GM19239 (cell line): ENCODE measurements at places on chromosomes 7 and 10.

- DNase-seq: no peak
Observed at GRCh38 chr10:68047122-68047521, 28.0 kb downstream of the HERC4 start.

- no peak for DNase-seq
Observed at GRCh38 chr10:109880886-109881768, 42.2 kb downstream of the XPNPEP1 start.

GRCh38 chr7:47945261-47946015 lies 2.8 kb downstream of the PKD1L1 start:
- peak; percentile 49 for DNase-seq

- DNase-seq: no peak
Observed at GRCh38 chr7:155020996-155021395, 18.1 kb upstream of the PAXIP1 start.
